ENCODE measurements at places on chromosomes 5 and 9. TPM values are rescaled to one million over a fixed set of nuclear protein-coding genes. Genes with fewer than 3 reads are reported as not detected.

PNPLA7 gene
- polyA plus RNA-seq, result 0.26 TPM

ELOVL7 gene
- polyA plus RNA-seq, result 0.11 TPM

DNA sequence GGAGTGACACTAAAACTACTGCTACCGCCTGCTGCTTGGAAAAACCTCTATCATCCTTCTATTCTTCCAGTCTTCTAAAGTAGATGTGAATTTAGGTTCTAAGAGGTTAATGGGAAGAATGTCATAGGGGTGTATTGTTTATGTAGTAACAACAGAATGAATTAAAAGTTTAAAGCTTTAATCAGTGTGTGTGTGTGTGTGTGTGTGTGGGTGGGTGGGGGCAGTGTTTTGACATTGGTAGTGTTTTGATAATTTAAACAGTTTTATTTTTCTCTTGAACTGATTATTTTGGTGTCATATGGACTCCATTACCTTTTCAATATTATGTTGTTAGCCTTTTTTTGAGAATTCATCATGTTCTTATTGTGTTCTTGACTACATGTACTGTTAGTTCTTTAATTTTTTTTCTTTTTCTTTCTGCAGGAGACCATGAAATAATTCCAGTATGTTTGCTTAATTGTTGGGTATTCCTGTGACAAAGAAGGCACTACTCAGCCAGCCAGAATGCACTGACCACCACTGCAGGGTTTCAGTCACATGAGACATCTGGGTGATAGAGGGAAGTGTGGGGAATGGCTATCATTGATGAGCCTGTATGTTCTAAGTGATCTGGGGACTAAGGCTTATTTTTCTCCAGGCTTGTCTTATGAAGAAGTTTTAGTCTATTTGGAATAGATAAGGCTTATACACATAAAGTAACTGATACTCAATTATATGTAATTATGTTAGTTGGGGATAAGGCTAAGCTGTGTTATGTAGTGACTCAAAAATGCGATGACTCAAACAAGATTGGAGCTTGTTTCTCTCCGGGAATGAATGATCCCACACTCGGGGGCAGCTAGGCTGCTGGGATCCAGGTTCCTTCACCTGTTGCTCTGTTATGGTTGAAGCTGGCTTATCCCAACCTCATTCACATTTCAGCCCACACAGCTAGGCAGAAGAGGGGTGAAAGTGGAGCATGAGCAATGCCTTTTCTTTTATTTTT, 50.2 kb upstream of the ACTBL2 start:
- no peak for DNase-seq

FBP2 gene
- polyA plus RNA-seq, result not detected

DNA sequence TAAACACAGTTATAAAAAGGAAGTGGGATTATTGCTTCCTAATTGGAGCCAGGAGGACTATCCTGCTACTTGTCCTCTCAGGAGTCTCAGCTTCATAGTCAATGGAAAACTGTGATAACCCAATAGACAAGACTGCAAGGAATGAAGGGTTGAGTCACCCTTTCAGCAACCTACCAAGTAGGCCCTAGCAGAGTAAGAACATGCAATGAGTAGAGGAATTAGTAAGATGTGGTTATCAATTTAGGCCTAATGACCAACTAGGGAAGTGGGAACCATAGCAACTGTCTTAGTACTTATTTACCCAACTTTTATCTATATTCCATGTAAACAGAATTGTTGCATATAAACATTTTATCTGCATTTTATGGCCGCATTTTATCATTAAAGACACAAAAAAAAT, 310.1 kb downstream of the RFX3 start:
- no peak for DNase-seq

DNA sequence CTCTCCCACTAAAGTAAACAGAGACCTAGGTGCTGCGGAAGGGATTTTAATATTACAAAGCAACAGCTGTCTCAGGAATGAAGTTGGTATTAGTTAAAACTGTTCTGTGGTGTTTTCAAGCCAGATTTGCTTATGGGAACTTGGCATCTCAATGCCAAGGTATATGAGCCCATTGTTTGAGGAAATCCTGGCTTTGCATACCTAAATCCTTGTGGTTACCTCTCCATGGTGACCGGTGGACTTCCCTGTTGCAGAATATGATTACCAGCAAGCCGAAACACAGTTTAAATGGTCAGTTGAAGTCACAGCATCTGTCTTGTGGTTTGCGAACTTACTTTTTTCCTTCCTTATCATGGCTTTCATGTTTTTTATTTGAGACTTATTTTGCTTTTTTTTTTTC, 62.3 kb upstream of the TXNDC8 start:
- DNase-seq, result no peak

DNA sequence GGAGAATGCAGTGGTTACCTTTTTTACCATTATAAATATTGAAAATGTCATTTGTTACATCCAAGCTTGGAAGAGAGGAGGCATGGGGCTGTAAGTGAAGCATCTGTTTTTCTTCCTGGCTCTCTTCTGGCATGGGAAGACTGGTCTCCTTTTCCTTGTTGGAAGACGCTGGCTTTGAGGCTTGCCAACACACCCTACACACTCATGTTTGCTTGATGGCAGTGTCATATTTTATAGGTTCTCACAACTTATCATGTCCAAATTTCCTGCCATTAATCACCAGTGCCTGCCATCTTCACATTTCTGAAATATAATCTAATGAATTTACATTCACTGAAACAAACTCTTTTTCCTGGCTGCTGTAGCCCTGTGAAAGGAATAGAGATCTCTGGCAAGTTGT, 252.9 kb downstream of the MAN2A1 start:
- DNase-seq, result no peak

- DNase-seq, result no peak
Observed at GRCh38 chr9:131402073-131402472, 8.2 kb downstream of the PRRC2B start.

CDKN2AIPNL gene
- 16.7 TPM for polyA plus RNA-seq

- DNase-seq, result no peak
Observed at GRCh38 chr5:174999581-174999980, 275.2 kb downstream of the MSX2 start.

- no peak for DNase-seq
Observed at GRCh38 chr9:28539434-28540070, 966.3 kb upstream of the C9orf72 start.

SHLD3 gene
- 2.2 TPM for polyA plus RNA-seq

GRCh38 chr5:154977409-154977808, 36.1 kb upstream of the KIF4B start:
- DNase-seq, result no peak

DNA sequence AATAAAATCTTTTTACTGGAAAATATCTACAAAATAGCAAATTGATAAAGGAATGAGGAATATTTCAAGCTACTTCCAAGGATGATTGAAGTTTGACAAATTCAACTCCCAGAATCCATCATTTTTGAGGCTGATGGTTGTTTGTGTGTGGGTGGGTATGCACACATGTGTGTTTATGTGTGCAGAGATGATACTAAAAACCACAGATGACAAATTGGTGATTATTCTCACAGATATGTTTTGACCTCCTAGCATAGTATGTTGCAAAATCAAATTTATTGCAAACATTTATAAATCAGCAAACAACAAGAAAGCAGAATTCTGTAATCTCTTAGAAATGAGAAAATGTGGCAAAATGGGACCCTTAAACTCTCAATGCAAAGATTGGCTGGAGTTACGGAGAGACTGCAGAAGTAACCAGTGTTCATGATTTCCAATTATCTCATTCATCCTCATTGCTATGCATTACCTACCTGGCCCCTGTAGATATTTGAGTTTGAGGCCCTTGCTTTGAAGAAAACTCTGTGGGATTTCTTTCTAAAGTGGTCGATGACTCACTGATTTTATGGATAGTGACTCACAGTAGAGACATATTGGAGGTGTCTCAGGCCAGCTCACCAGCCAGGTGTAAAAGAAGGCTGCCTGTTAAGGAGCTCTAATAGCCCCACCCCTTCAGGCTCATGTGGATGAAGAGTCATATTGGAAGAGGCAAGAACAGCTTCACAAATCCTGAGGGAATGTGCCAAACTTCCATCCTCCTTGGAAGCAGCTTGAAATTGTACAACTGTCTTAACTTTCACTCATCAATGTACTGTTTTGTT, 44.6 kb upstream of the TMC1 start:
- DNase-seq, result no peak

GRCh38 chr9:123523001-123523400, 167.0 kb downstream of the CRB2 start:
- no peak for DNase-seq

C5orf46 gene
- polyA plus RNA-seq, result not detected

GTF3C5 gene
- polyA plus RNA-seq, result 36.4 TPM

DNA sequence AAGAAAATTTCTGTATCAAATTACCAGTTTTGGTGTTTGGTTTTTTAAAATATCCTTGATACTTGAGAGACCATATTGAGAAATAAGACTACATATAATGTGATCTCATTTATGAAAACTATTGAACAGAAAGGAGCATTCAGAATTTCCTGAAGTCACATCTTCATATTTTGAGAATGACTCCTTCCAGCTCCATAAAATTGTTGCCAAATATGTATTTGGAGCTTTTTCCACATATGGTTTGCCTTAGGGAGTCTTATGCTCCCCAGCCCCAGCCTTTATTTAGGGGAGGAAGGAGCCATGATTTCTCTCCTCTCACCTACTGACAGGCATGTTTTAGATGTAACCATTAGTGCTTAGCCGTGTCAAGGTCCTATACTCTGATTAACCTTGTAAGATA, 51.1 kb downstream of the GCNT1 start:
- no peak for DNase-seq

EFNA5 gene
- 2.4 TPM for polyA plus RNA-seq

- no peak for DNase-seq
Observed at GRCh38 chr5:83724935-83725334, 4.3 kb upstream of the HAPLN1 start.

SPINK4 gene
- not detected for polyA plus RNA-seq

FRMPD1 gene
- polyA plus RNA-seq, result not detected

DNA sequence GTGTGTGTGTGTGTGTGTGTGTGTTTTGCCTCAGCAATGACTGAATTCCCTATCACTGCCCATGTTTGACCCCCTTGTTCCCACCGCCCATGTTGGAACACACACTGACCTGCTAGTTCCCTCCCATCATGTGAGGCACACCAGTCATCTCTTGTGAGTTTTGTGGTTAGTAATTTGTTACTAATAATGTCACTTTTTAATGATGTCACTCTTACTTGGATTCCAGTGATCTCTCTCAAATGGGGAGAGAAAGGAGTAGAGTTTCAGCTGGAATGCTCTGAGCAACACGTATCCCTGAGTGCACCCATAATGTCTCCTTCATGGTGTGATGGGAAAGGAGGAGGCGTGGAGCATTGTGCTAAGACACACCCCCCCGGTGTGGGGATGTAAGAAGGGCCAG, 172.6 kb downstream of the SH3GL2 start:
- DNase-seq, result no peak

DNA sequence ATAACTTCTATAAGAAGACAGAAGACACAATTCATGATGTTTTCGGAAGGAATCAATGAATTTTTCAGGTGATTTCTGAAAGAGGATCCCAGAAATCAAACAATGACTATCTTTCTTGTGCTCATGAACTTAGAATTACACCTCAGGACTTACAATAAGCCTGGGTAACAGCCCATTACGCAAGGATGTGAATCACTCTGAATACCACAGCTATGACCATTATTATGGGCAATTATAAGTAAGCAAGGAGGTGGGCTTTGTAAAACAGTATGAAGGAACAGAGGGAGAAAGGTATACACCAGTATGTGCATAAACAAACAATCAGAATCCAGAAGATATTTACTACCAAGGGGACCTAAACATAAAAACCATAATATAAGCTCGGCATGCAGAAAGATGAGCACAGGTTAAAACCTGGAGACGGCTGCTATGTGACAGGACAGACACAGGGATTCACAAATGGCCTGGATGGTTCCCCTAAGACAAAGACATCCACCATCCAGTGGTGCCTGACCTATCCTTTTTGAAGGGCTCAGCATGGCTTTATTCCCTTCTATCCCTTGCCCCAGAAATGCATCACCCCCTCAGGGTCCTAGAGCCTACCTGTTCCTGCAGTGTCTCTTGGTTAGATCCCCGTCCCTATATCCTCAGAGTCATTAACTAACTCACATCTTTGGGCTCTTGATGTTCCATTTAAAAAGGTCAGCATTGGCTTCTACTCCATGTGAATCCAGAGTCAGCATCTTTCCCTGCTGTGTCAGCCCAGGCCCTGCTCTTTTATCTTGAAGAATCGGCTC, 21.8 kb upstream of the PPP2CA start:
- DNase-seq, result peak; percentile 72

DND1 gene
- polyA plus RNA-seq, result 0.14 TPM

SH2D3C gene
- polyA plus RNA-seq, result not detected

DNA sequence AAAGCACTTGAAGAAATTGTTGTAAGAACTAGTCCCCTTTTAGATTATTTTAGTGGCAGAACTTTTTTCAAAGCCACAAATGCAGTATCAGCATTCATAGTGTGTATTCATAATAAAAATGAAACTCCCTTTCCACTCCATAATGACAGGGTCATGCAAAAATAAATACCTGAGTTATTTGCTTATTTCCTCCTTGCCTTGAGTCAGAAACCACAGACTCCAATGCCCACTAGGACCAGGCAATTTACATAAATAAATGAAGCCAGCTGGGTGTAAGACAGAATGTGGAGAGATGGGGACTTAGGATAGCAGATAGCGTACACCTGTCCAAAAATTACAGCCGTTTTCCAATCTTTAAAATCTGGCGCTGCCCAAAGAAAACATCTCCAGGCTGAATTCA, 417.8 kb downstream of the TMEM161B start:
- DNase-seq, result no peak

OR1J2 gene
- polyA plus RNA-seq, result not detected

DNA sequence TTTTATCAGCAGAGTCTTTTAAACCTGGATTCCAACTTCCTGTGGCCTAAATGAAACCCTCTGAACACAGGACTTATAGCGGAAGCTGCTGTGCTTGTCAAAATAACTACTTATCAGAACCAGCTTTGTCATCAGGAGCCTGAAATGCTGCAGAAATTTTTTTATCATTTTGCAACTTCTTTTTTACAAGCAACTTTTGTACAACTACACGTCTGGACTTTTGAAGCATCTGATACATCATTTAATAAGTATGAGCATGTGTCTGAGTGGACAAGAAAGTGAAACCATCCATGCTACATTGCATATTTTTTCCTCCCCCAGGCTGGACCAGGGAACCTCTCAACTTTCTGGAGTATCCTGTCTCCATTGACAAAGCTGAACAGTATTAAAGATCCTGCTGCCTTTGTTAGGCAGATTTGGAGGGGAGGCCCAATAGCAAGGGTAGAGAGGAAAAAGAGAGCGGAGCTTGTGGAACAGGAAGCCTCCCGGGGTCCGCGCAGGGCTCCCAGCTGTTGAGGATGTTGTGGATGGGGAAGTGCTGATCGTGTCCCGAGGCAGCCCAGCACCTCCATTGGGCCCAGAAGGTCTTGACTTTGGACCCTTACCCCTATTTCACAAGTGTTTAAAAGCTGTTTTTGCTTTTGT, 196.6 kb downstream of the MSX2 start:
- DNase-seq, result no peak

- DNase-seq, result no peak
Observed at GRCh38 chr9:35852876-35853865, 17.0 kb downstream of the OR13J1 start.

DNA sequence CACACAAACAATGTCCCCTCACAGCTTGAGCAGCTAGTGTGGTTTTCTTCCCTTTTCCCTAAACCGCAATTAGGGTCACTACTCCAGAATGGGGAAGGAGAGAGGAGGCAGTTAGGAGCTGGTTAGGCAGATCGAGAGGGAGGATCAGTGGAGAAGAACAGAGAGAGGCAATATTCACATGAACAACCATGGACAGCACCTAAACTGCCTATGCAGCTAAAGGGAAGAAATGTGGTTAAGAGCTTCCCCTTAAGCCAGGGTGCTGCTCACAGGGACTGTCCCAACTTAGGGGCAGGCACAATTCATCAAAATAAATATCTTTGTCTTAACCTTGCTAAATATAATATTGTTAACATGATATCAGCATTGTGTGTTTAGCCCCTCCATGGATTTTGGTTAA, 359.3 kb upstream of the CDH18 start:
- no peak for DNase-seq

SLC46A2 gene
- polyA plus RNA-seq, result not detected

DMRT2 gene
- polyA plus RNA-seq, result not detected

GRM6 gene
- not detected for polyA plus RNA-seq

Data from AG04450 (cell line).